ENCODE measurements at places on chromosomes 3 and 15.

DNA sequence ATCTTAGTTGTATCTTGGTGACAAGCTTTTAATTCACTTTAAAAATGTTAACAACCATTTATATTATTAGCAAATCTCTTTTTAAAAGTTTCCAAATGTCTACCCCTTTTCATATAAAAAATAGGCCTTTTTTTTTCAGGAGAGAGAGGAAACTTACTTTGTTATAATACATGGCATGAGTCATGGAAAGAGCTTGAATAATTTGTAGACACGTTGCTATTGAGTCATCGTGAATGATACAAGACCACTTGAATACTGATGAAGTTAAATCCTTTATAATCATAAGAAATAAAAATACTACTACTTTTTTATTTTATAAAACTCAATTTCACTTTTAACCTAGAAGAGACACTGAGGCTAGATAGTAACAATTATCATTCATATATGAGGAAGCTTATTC, 70.3 kb upstream of the BBX start:
- DNase-seq: no peak

- DNase-seq: no peak
Measured at GRCh38 chr3:156483961-156484787, 70.7 kb downstream of the SSR3 start.

DNA sequence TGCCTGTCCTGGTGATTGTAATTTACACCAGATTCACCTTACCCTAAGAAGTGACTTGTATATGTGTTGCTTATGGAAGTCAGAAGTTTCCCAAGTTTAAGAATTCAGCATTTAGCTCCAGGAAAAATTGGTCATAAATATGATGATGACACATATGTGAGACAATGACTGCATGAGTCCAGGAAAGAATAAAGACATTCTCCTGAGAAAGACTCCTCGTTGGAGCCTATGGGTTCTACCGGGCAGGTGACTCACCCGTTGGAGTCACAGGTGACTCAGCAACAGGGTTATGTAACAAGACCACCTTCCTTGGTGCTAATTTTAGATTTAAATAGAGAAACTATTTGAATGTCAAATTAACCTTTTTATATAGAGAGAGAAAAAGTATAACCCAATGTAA, 662.4 kb downstream of the FHIT start:
- no peak for DNase-seq

- no peak for DNase-seq
Measured at GRCh38 chr3:123611082-123611481, 26.2 kb upstream of the HACD2 start.

GRCh38 chr15:85542895-85543331, 162.5 kb downstream of the AKAP13 start:
- no peak for DNase-seq

DNA sequence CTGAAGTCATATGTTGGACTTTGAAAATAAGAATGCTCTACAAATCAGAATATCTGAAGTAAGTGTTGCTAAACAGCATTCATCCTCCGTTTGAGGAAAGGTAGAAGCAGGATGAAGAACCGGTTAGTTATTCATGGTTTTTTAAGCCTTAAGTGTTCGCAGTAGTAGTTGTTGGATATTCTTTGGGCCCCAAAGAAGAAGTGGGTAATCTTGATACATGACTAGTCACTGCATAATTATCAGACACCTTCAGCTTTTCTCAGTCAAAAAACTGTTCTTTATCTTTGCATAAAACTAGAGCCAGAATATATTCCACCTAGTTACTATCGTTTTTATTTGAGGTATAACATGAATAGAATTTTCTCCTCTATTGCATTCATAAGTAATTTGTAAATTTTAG, 13.8 kb downstream of the RAB5A start:
- no peak for DNase-seq

DNA sequence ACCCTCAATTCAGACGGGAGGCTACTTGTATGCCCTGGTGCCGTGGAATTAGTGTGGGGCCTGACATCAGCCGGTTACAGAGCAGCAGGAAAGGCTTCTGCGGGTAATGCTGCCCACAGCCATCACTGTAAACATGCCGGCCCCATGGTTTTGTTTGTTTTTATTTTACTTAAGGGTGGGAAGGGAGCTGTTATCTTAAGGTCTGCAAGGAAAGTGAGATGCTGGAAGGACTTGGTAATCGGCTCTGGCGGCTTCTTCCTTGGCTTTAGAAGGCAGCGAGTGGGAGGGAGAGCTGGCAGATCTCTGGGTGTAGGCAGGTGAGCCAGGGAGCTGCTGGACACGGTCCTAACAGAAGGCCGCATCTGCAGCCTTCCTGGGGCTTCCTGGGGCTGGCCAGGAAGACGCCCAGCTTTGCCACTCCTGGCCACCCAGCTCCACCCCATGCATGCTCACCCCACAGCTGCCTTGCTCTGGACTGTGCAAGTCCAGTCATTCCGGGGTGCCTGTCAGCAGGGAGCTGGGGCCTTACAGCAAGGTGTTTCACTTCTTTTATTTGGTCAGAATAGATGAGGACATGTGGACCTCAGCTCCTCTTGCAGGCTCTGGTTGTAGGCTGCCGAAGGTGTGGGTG, 54.1 kb upstream of the FURIN start:
- DNase-seq: no peak

GRCh38 chr3:195438371-195438770, 4.4 kb downstream of the ACAP2 start:
- no peak for DNase-seq

- DNase-seq: no peak
Measured at GRCh38 chr15:61195116-61196002, 33.7 kb downstream of the RORA start.
